ENCODE measurements at places on chromosomes 12 and 14.

- no peak for DNase-seq
These were observed 20.6 kb downstream of the OR6S1 start for GRCh38 chr14:20620798-20621478.

- no peak for DNase-seq
These were observed 807.8 kb upstream of the TMEM132C start for GRCh38 chr12:127459166-127459565.

DNA sequence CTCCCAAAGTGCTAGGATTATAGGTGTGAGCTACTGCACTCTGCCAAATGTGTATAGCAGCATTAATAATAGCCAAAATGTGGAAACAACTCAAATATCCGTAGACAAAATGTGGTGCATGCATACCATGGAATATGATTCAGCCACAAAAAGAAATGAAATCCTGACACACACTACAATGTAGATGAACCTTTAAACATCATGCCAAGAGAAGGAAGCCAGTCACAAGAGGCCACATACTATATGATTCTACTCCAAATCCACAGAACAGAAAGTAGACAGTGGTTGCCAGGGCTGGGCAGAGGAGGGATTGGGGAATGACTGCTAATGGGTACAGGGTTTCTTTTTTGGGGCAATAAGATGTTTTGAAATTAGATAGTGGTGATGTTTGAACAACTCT lies 7.7 kb upstream of the TMED2 start:
- DNase-seq = peak; percentile 28

- DNase-seq = peak; percentile 77
These were observed 56.6 kb downstream of the SH2B3 start for GRCh38 chr12:111462210-111462769.

GRCh38 chr14:90049390-90049789 lies 12.4 kb upstream of the KCNK13 start:
- DNase-seq = peak; percentile 20

GRCh38 chr12:12004524-12004923 lies 66.2 kb upstream of the BCL2L14 start:
- DNase-seq = no peak

- no peak for DNase-seq
These were observed at the start of gene SCNN1A for GRCh38 chr12:6375269-6376078. TSS of gene SCNN1A (minus strand) at chr12:6375563. CDS start at chr12:6374783, 780 bp downstream.

DNA sequence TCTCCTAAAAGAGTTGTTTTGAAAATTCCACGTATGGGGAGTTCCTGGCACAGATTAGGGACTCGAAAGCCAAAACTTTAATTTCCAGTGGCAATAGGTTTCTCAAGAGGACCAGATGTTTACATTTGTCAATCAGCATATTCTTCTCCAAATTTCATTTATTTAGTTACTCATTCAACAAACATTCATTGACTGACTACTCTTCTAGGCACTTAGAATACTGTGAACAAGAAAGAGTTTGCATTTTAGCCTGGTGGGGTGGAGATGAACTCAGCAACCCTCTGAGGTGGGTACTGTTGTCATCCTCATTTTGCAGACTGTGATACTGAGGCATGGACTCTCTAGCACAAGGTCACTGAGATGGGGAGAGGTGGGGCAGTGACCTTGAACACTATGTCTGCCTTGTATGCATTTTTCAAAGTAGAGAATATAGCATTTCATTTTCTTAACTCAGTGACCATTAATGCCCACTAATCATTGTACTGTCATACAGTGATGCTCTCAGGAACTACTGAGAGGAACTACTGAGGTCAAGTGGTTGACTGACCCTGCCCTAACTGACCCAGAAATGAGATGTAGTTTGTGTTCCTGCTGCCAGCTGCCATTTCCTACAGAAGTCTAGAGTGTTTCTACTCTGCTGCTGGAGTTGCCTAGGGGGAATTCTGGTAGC lies 2.2 kb downstream of the L3HYPDH start:
- DNase-seq = peak; percentile 90

GRCh38 chr12:24478254-24478653 lies 470.6 kb downstream of the BCAT1 start:
- no peak for DNase-seq

DNA sequence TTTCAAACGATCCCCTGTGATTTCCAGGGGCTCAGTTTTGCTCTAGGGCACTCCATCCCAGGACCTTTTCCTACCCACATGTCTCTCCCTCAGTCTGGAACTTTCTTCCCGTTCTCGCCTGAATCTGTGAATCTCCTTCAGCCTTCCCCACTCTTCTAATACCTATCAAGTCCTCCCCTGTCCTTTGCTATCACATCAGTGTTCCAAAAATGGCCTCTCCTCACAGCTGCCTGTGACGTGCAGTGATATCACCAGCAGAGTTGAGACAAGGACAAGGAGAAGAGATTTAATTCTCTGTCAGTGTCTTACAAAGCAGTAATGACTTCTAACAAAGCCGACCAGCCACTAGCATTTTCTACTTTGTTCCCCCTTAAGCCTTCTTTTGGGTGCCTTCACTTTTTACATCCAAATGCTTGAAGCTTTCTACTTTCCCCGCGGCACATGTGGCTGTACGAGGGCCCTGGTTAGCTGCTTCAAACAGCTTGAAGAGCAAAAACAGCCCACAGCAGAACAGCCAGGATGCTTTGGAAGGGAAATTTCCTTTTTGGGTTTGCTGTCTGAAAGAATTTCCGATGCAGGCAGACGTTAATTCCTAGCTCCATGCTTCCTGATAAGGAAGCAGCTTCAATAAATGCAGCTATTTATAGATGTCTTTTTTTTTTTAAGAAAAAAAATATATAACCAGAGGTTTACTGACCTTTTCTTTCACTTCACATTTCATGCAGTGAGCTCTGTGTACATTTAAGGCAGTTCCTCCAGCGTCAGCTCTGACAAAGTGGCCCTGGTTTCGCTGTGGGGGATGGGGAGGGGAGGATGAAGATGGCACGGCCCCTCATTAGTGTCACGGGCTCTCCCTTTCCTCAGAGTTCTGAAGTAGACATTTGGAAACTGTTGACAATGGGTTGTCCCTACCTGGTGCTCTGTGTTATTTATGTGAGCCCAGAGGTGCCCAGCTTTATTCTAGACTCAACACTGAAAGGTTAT lies 109.3 kb downstream of the ETV6 start:
- DNase-seq = no peak

DNA sequence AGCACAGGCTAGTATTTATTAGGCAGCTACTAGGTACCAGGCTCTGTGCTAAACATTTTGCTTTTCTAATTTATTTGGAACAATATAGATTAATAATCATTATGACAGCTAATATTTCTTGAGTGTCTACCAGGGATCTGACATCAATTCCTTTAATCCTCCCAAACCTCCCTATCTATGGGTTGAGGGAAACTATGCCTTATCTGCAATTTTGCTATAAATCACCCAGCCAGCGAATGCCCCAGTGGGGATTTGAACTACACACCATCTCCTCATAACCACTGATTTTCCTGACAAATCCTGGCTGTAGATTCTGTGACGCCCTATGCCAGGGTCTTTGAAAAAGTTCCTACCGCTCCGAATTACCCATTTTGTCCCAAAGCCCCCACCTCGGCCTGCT lies 21.4 kb upstream of the PLEKHG3 start:
- no peak for DNase-seq

DNA sequence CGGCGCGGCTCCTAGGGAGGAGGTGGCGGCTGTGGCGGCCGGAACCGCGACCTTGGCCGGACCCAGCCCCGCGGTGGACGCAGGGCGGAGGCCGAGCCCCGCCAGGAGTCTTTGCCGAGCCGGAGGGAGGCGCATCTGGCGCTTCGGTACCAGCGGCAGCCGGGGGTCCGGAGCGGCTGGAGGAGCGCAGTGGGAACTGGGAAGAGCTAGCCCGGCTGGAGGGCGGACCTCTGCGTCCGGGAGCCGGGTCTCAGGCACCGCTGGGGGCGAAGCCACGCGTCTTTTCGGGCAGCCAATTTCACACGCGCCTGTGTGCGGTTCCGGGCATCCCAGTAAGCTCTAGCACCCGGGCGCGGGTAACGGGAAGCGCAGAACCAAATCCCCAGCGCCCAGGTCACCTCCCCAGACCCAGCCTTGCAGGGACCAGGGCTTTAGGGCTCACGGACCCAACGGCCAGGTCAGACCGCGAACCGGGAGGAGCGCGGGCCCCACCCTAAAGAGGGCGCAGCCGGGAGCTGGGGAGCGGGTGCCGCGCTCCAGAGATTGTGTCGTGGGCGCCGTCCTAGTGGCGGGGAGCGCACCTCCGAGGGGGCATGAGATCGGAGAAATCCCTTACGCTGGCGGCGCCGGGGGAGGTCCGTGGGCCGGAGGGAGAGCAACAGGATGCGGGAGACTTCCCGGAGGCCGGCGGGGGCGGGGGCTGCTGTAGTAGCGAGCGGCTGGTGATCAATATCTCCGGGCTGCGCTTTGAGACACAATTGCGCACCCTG lies 89.4 kb downstream of the GALNT8 start:
- DNase-seq = no peak

GRCh38 chr12:57590864-57591781 lies at the start of gene PIP4K2C:
TSS of gene PIP4K2C (plus strand) at chr12:57591192. CDS start at chr12:57591290, 98 bp downstream.
- DNase-seq = peak; percentile 15

DNA sequence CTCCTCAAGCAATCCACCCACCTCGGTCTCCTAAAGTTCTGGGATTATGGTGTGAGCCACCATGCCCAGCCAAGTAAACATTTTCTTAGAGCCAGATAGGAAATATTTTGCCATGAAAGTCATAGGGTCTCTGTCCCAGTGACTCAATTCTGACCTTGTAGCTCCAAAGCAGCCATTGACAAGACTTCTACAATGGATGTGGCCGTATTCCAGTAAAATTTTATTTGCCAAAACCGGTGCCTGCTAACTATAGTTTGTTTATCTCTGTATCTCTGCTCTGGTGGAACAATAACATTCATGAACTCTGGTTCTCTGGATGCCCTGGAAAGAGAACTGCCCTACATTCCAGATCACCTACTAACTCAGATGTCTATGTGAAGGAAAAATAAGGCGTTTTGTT lies 54.6 kb upstream of the USP44 start:
- no peak for DNase-seq

DNA sequence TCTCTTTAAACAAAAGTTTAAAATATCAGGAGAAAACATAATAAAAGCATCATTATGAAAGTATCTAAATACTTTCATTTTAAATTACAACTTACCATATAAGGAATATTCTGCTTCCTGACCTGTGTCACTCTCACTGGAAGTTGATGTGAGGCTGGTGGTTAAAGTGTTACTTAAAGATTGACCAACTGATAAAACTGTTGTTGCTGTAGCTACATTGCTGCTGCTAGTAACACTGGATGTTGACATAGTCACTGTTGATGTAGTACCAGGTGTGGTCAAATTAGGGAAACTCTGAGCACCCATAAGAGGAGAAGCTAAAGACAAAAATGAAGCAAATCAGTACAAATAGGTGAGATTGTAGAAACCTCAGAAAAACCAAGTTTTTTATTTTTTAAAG lies 79.9 kb downstream of the HECTD1 start:
- no peak for DNase-seq

GRCh38 chr14:80493620-80494019 lies 282.3 kb upstream of the DIO2 start:
- no peak for DNase-seq

GRCh38 chr12:112179341-112179740 lies 54.0 kb downstream of the TRAFD1 start:
- DNase-seq = no peak

DNA sequence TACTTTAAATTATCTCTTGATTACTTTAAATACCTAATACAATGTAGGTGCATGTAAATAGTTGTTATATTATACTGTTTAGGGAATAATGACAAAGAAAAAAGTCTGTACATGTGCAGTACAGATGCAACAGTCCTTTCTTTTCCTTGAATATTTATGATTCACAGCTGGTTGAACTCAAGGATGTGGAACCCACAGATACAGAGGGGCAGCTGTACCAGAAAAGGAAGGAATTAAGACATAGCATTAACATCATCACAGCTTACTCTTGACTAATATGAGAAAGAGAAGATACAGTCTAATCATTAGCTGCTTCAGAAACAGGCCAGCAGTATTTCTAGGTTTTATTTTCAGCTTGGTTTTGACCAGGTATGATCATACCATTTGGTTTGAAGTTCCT lies 34.7 kb upstream of the AP4S1 start:
- DNase-seq = peak; percentile 56

- no peak for DNase-seq
These were observed 63.3 kb downstream of the GTF2A1 start for GRCh38 chr14:81157431-81157830.

- peak; percentile 46 for DNase-seq
These were observed 43.3 kb upstream of the DHRS4 start for GRCh38 chr14:23910101-23910875.

DNA sequence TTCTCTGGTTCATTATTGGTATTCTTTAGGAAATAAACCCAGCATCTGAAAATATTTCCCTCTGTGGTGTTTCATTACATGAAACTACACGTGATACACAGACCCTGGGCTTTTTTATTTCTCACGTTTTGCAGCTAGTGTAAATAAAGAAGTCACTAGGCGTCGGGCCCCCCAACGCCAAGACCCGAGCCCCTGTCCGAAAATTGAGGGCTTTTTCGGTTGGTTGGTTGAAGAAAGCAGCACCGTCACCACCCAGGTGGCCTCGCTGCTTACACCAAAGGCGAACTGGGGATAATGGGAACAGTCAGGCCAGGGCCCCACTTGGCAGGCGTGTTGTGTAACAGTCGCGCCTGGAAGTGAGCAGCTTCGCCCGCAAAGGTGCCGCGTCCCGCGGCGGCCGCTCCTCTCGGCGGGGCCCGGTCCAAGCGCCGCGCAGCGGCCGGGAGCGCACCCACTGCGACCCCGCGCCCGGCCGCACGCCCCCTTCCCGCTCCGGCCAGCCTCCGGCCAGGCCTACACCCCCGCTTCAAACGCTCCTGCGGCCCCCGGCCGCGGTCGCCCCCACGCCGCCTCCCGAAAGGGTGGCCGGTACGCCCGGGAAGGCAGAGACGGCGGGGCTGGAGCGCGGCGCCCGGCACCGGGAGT lies 1.2 kb downstream of the DUSP16 start:
- DNase-seq = peak; percentile 53

GRCh38 chr12:6335451-6336078 lies 6.3 kb downstream of the TNFRSF1A start:
- DNase-seq = peak; percentile 90

DNA sequence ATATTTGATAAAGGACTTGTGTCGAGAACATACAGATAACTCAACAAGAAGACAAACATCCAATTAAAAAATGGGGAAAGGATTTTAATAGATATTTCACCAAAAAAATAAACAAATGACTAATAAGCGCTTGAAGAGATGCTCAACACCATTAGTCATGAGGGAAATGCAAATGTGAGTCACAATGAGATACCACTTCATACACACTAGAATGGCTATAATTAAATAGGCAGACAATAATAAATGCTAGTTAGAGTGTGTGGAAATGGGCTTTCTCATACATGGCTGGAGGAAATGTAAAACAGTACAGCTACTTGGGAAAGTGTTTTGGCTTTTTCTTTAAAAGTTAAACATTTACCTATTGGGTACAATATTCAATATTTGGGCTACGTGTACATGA lies 34.8 kb downstream of the DLK1 start:
- peak; percentile 92 for DNase-seq

GRCh38 chr12:89345830-89346740 lies 6.2 kb downstream of the DUSP6 start:
- peak; percentile 68 for DNase-seq
